Aorta (tissue), 5 donors: ENCODE measurements at places on chromosomes 16 and 17. TPM values are rescaled to one million over a fixed set of nuclear protein-coding genes. Genes with fewer than 3 reads are reported as not detected.
A peak's percentile ranks its signal among the peaks of the same experiment; 100 is the strongest.

The HAS3 gene
- 0.68 TPM for total RNA-seq

The GUCY2D gene
- total RNA-seq, result not detected

The GDE1 gene
- total RNA-seq, result 33.5 TPM

DNA sequence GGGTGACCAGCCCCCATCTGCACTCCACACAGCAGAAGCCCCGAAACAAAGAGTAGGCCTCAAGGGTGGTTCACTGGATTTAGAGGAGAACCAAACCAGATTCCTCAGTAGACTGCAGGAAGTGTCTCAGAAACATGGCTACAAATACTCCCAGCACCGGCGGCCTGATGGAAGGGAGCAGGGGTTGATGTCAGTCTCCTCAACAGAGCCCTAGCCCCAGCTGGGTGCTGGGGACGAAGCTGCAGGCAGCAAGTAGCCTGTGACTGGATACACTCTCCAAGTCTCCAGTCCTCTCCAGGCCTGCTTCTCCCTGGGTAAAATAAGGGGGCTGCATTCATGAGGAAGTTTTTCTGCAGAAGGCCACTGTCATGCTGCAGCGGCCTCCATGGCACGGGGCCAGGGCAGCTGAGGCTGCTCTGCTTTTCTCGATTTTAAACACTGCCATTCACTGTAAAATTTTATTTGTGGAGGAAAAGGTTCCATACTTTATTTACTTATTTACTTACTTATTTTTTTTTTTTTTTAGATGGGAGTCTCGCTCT is 36.7 kb upstream of the SREBF1 start:
- no peak overlapping the region for H3K4me3 ChIP-seq
- H3K27me3 ChIP-seq, result no peaks in the 10 kb centered on the region
- no peaks in the 10 kb centered on the region for H3K36me3 ChIP-seq
- DNase-seq, result no peak
- H3K4me1 ChIP-seq, result peaks cover 3% of the 10 kb centered on the region

GRCh38 chr16:80691111-80691741 is 113.2 kb downstream of the CDYL2 start:
- H3K4me1 ChIP-seq, result no peaks in the 10 kb centered on the region
- H3K36me3 ChIP-seq, result no peaks in the 10 kb centered on the region
- H3K4me3 ChIP-seq, result no peak overlapping the region
- no peaks in the 10 kb centered on the region for H3K27me3 ChIP-seq

- peak; percentile 28 for DNase-seq
- no peak overlapping the region for H3K4me3 ChIP-seq
- no peaks in the 10 kb centered on the region for H3K36me3 ChIP-seq
- no peaks in the 10 kb centered on the region for H3K27me3 ChIP-seq
- no peak overlapping the region for H3K27ac ChIP-seq
These were observed 73.7 kb downstream of the MRC2 start for GRCh38 chr17:62700964-62701705.

DNA sequence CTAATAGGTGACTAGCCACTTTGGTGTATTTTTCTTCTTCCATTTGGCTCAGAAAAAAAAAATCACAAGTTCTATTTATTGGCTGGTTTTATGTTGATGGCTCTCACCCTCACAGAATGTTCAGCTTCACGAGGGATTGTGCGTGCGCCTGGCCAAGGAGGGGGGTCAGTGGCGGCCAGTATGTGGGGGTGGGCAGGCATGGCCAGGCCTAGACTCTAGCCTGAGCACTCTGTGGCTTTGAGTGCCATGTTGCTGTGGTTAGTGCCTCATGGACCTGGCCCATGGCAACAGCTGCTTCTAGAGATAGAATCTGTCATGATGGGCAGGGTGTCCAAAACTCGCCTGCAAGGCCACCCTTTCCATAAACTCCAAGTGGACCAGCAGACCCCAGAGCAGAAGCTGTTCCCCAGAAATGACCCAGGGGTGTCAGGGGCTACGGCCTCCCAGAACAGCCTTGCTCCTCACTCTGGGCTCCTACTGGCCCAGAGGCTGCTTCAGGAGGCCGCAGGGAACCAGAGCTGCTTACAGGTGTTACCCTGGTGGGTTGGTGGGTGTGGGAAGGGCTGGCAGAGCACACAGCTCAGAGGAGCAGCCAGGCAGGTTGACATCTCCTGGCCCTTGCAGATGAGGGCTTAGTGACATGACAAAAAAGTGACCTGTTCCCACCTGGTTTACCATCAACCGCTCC is 124.9 kb downstream of the SOCS1 start:
- H3K4me1 ChIP-seq, result peaks cover 3% of the 10 kb centered on the region
- DNase-seq, result no peak
- H3K36me3 ChIP-seq, result no peaks in the 10 kb centered on the region
- no peaks in the 10 kb centered on the region for H3K27me3 ChIP-seq
